Mesendoderm (in vitro differentiated cells): ENCODE measurements at places on chromosomes 7 and 10.
A peak's percentile ranks its signal among the peaks of the same experiment; 100 is the strongest.

DNA sequence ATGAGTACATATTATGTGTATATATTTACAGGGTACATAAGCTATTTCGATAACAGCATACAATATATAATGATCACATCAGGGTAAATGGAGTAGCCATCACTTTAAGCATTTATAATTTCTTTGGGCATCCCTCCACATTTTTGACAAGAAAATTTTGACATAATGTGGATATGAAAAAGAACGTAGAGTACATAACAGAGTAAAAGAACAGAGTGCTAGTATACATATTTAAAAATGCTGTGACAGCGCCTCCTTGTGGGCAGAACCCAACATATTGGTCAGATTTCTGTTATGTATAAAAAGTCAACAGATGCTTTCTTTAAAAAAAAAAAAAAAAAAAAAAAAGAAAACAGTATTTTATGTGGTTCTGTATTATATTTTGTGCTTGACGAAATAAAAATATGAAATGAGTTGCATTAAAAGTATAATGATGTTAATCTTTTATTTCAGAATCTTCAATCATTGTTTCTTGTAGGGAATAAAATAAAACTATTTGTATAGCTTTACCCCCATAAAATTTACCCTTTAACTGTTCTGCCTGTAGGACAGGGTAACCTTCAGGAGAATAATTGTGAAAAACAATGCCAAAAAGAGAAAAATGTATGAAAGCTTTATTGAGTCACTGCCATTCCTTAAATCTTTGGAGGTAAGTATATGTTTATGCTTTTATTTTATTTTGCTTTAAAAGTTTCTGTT lies 18.3 kb upstream of the HBP1 start:
- H3K36me3 ChIP-seq = no peaks in the 10 kb centered on the region
- DNase-seq = peak; percentile 54
- H3K4me3 ChIP-seq = no peak overlapping the region
- no peak overlapping the region for H3K27ac ChIP-seq
- H3K27me3 ChIP-seq = no peaks in the 10 kb centered on the region

DNA sequence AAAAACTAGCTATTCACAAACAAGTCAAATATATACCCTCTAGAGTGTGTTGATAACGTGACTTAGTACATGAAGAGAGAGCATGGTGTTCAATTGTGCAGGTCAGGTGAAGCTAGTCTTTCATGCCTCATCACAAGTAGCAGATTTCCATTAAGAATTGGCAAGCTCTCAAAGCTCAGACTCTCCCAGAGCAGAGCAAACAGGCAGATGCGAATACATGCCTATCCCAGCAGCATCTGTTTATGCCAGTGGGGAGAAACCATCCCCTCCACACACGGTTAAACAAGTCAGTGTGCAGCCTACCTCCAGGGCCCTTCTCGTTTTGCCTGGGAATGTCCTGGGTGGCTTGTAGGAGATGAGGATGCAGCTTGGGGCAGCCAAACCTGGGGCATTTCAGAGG lies 532.5 kb upstream of the C7orf33 start:
- no peak overlapping the region for H3K4me3 ChIP-seq
- H3K36me3 ChIP-seq = no peaks in the 10 kb centered on the region
- no peaks in the 10 kb centered on the region for H3K27me3 ChIP-seq
- DNase-seq = no peak
- H3K27ac ChIP-seq = no peak overlapping the region

- DNase-seq = no peak
- H3K36me3 ChIP-seq = no peaks in the 10 kb centered on the region
- no peak overlapping the region for H3K27ac ChIP-seq
- H3K4me3 ChIP-seq = no peak overlapping the region
- H3K27me3 ChIP-seq = peaks cover 44% of the 10 kb centered on the region
- H3K4me1 ChIP-seq = peaks cover 7% of the 10 kb centered on the region
These were observed 838 bp upstream of the DLX6 start for GRCh38 chr7:97004247-97005182.

DNA sequence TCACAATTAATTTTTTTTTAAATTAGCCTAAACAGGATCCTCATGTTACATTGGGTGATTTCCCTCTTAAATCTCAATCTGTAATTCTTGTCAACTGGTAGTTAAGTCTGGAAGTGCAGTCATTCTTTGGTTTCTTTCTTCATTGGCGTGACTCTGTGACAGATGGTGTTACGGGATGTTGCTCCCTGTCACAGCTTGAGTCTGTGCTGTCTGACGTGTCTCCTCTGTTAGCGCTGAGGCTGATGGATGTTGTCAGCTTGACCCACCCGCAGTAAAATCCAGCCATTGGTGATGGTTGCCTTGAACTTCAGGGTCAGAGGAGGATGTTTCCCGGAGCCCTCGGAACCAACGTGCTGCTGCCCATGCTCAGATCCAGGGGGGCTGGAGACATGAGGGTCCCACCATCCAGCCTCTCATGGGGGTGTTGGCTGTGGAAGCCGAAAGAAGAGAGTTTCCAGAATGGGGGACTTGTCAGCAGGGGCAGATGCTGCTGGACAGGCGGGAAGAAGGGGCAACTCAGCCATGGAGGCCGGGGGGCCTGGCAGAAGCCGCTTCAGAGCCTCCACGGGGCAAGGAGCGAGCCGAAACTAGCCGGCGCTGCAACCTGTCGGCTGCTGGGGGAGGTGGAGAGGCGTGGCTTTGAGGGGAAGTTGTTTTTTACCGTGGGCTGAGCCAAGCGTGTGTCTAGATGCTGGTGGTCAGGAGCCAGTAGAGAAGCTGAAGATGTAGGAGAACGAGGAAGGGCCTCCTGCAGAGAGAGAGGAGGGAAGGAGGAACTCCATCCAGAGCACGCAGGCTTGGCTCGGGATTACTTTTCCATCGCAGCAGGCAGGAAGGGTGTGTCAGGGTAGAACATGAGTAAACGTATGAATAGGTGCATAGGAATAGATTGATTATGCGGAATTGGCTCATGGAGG lies 3.5 kb downstream of the SUN1 start:
- H3K27me3 ChIP-seq = no peaks in the 10 kb centered on the region
- H3K4me1 ChIP-seq = no peaks in the 10 kb centered on the region
- peaks cover 14% of the 10 kb centered on the region for H3K36me3 ChIP-seq
- H3K27ac ChIP-seq = no peak overlapping the region
- H3K4me3 ChIP-seq = no peak overlapping the region

- peak; percentile 66 for DNase-seq
- no peaks in the 10 kb centered on the region for H3K4me1 ChIP-seq
- no peaks in the 10 kb centered on the region for H3K27me3 ChIP-seq
These were observed 13.6 kb upstream of the BPGM start for GRCh38 chr7:134632937-134633540.

DNA sequence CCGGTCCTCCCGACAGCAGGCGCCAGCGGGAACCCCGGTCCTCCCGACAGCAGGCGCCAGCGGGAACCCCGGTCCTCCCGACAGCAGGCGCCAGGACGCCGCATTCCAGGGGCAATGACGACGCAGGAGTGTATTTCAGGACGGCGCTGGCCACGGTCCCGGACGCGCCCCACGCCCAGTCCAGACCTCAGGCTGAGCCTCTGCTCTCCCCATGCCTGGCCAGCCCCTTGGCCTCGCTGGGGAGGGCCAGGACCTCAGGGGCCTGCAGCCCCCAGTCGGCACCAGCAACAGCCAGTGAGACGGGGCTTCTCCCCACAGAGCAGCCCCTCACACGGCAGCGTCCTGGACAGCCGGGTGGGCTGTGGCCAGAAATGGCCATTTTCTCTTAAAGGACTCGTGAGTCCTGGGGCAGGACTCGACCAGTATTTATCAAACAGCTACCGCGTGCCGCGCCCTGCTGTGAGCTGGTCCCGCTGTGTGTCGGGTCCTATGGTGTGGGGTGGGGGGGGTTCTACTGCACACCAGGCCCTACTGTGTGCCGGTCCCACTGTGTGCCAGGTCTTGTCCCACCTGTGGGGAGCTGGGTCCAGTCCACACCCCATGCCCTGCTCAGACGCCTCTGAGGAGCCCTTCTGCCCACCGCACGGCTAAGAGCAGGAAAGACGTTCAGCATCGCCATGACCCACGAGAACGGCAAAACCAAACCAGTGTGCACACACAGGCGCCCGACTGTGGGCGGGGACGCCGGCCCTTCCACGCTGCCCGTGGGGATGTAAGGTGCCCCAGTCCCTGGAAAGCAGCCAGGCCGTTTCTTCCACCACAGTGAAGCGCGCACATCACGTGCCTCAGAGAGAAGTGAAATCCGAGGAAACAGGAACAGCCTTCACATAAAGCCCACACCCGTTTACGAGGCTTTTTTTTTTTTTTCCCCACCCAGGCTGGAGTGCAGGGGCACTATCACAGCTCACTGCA lies 33.3 kb downstream of the GET4 start:
- no peak for DNase-seq
- no peak overlapping the region for H3K4me3 ChIP-seq
- H3K27me3 ChIP-seq = no peaks in the 10 kb centered on the region
- no peaks in the 10 kb centered on the region for H3K4me1 ChIP-seq
- H3K36me3 ChIP-seq = no peaks in the 10 kb centered on the region
- H3K27ac ChIP-seq = no peak overlapping the region

DNA sequence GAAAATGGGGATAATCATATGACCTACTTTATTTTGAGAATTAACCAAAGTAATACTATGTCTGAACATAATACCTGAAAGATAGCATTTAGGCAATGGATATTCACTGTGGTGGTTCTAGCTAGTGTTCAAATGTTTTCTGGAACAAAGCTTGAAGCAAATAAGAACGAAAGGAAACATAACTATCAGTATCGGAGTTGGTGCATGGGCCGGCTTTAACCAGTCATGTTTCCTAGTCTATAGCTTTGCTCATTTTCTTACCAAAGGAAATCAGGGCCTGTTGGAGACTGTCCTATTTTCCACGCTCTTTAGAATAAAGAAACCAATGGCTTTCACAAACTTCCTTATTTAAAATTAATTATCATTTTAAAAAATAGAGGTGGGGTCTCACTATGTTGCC lies 8.9 kb downstream of the IL2RA start:
- DNase-seq = no peak
- H3K4me1 ChIP-seq = no peaks in the 10 kb centered on the region
- H3K27ac ChIP-seq = no peak overlapping the region
- H3K4me3 ChIP-seq = no peak overlapping the region

GRCh38 chr7:17680026-17680425 lies 260.3 kb downstream of the SNX13 start:
- no peak overlapping the region for H3K27ac ChIP-seq
- peak; percentile 75 for DNase-seq
- H3K36me3 ChIP-seq = no peaks in the 10 kb centered on the region
- peaks cover 3% of the 10 kb centered on the region for H3K4me1 ChIP-seq
- H3K27me3 ChIP-seq = no peaks in the 10 kb centered on the region

- H3K27me3 ChIP-seq = no peaks in the 10 kb centered on the region
- no peaks in the 10 kb centered on the region for H3K4me1 ChIP-seq
- no peak for DNase-seq
- H3K27ac ChIP-seq = no peak overlapping the region
These were observed 33.5 kb downstream of the HYCC1 start for GRCh38 chr7:22980422-22980821.

GRCh38 chr7:132393789-132394261 lies 182.4 kb downstream of the PLXNA4 start:
- H3K27me3 ChIP-seq = no peaks in the 10 kb centered on the region
- no peaks in the 10 kb centered on the region for H3K36me3 ChIP-seq
- H3K27ac ChIP-seq = no peak overlapping the region
- H3K4me1 ChIP-seq = no peaks in the 10 kb centered on the region
- no peak for DNase-seq
- H3K4me3 ChIP-seq = no peak overlapping the region
